Ovary (tissue), 10 donors: ENCODE measurements at places on chromosomes 1 and 21.

DNA sequence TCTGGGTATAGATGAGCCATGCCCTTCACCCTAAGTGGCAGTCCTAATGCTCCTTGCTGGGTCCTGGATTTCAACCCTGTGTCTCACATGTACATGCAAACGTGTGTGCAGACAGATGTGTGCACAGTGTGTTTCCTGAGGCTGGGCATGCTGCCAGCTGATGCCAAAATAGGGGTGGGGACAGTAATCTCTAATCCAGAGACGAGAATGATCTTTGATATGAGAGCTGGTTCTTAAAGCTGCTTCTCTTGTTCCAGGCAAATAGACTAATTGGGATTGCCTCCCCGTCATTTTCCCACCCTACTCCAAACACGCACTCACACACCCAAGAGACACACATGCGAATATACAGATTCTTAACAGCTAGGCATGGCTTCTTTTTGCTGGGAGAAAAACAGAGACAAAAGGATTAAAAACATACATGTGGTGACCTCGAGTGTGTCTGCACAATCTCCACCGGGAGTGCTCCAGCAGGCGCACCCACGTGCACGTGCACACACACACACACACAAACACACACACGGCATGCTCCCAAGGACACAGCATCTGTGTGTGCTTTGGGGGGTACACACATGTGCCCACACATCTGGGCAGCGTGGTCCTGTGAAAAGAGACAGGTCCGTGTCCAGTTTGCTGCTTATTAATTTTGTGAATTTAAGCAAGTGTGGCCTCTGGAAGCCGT, 102.1 kb upstream of the ZBTB40 start:
- no peaks in the 10 kb centered on the region for H3K27me3 ChIP-seq
- no peak for DNase-seq
- no peak overlapping the region for H3K4me3 ChIP-seq
- no peaks in the 10 kb centered on the region for H3K36me3 ChIP-seq
- peaks cover 1% of the 10 kb centered on the region for H3K4me1 ChIP-seq

DNA sequence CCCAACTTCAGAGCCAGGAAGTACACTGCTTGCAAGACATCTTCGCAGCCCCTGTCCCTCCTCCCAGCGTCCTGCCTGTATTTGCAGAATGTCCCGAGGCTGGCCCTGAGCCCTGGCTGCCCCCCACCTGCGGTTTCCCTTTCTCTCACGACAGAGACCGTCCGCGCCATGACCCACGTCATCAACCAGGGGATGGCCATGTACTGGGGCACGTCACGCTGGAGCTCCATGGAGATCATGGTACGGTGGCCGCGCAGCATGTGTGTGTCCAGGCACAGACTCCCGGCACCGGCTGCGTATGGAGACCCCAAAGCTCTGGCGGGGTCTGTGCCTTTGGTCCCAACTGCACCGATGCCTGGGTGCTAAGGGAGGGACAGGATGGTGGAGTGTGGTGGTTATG, 48.6 kb downstream of the KCNAB2 start:
- H3K4me1 ChIP-seq: no peaks in the 10 kb centered on the region
- H3K4me3 ChIP-seq: no peak overlapping the region
- no peaks in the 10 kb centered on the region for H3K36me3 ChIP-seq
- H3K27ac ChIP-seq: no peak overlapping the region

- H3K4me3 ChIP-seq: no peak overlapping the region
- no peak overlapping the region for H3K27ac ChIP-seq
- no peak for DNase-seq
- H3K4me1 ChIP-seq: no peaks in the 10 kb centered on the region
- no peaks in the 10 kb centered on the region for H3K36me3 ChIP-seq
- H3K27me3 ChIP-seq: no peaks in the 10 kb centered on the region
These were observed 128.1 kb downstream of the HHAT start for GRCh38 chr1:210456731-210457255.

DNA sequence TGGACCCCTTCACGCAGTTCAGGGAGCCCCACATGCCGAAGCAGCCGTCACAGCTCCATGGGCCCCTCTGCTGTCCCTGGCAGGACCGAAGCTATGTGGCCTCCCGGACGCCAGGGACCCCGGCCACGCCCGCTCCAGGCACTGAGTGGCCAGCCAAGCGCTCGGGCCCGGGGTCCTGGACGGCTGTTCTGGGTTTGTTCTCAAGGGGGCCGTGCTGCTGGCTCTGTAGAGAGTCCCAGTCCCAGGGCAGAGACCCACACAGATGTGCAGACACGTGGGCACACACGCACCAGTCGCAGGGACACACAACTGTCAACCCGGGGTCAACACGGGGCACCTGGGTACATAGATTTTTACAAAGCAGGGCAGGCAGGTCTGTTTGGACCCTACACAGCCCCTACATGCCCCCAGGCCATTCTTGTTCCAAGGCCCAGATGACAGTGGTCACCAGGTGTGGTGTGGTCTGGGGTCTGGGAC, 6.7 kb downstream of the B3GALT6 start:
- peaks cover 10% of the 10 kb centered on the region for H3K27me3 ChIP-seq
- H3K36me3 ChIP-seq: no peaks in the 10 kb centered on the region
- no peaks in the 10 kb centered on the region for H3K4me1 ChIP-seq
- H3K27ac ChIP-seq: no peak overlapping the region
- no peak overlapping the region for H3K4me3 ChIP-seq
- no peak for DNase-seq

DNA sequence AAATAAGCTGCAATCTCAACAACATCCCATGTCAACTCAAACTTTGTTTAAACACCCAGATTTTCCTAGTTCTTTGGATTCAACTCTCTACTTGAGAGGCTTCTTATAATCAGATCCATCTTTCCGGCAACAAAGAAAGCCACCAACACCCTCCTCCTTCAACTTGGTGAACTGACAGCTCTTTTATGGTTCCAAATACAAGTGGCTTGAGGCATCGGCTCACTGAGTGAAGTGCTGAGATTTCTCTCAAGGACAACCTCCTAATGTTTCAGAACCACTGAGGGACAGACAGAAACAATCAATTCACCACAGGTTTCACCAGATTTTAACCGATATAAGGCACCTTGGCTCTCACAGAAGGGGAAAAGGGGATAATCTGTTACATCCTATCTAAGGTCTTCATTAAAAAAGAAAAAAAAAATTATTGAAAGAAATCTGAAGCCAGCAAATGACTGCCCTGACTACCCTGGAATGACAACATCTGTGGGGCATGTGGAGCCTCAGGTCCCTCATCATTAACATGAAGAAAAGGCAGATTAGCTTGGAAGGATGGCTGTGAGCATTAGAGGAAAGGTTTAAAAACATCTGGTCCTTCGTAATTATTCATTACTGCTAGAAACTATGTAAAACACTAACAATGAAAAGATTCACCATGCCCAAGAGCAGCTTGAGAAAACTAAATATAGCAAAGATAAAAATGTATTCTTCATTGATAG, 50.9 kb downstream of the PTPN14 start:
- no peak overlapping the region for H3K27ac ChIP-seq

DNA sequence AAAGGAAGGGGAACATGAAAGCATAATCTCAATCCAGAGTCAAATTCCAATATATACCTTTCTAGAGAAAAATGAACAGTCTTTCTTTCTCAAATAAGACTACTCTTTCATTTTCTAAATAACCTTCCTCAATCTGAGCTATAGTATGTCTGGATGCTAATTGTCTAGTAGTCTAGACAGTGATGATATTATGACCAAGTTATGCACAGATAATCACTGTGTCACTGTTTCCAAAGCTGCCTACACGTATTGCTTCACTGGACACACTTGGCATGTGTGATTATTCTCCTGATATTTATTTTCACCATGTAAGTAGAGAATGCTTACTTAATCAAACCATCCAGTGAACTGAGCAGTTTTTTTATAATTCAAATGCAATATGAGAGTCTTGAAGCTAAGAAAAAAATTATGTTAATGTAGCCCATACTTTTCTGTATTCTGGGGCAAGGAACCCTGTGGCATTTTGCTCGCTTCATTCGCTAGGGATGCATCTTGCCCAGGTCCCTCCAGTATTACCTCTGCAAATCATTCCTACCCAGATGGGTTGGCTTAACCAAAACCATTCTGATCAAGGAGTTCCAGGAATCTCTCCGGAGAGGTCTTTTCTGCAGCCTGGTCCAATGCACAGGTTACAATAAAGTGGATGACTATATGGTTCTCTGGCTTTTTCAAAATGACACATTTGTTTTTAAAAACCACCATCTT, 303.1 kb upstream of the RUNX1 start:
- no peak for DNase-seq
- no peak overlapping the region for H3K4me3 ChIP-seq
- H3K27me3 ChIP-seq: no peaks in the 10 kb centered on the region
- H3K36me3 ChIP-seq: no peaks in the 10 kb centered on the region
- H3K27ac ChIP-seq: no peak overlapping the region
- peaks cover 3% of the 10 kb centered on the region for H3K4me1 ChIP-seq

DNA sequence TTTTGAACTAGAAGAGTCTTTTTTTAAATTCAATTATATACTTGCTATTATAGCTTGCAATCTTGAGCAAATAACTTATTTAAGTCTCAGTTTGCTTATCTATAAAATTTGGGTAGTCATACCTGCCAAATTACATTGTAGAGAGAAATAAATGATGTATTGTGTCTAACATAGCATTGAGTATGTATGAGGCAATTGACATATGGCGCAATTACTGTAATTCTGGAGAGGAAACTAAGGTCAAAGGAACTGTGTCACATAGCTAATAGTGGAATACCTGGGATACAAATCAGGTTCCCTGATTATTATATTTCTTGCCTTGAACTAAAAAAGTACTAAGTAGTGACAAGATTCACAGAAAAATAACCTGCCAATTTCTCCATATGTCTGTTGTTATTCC, 302.5 kb downstream of the PDE4B start:
- no peaks in the 10 kb centered on the region for H3K36me3 ChIP-seq
- no peak overlapping the region for H3K4me3 ChIP-seq
- no peaks in the 10 kb centered on the region for H3K27me3 ChIP-seq
- DNase-seq: no peak

- peaks cover 2% of the 10 kb centered on the region for H3K4me1 ChIP-seq
- no peak for DNase-seq
- no peaks in the 10 kb centered on the region for H3K27me3 ChIP-seq
- no peaks in the 10 kb centered on the region for H3K36me3 ChIP-seq
- H3K4me3 ChIP-seq: no peak overlapping the region
These were observed 64.6 kb downstream of the NMNAT2 start for GRCh38 chr1:183353597-183353996.

GRCh38 chr21:35323947-35324346, 274.8 kb upstream of the RUNX1 start:
- H3K27me3 ChIP-seq: no peaks in the 10 kb centered on the region
- peaks cover 8% of the 10 kb centered on the region for H3K4me1 ChIP-seq
- no peaks in the 10 kb centered on the region for H3K36me3 ChIP-seq
- no peak overlapping the region for H3K4me3 ChIP-seq
- DNase-seq: peak; percentile 69

DNA sequence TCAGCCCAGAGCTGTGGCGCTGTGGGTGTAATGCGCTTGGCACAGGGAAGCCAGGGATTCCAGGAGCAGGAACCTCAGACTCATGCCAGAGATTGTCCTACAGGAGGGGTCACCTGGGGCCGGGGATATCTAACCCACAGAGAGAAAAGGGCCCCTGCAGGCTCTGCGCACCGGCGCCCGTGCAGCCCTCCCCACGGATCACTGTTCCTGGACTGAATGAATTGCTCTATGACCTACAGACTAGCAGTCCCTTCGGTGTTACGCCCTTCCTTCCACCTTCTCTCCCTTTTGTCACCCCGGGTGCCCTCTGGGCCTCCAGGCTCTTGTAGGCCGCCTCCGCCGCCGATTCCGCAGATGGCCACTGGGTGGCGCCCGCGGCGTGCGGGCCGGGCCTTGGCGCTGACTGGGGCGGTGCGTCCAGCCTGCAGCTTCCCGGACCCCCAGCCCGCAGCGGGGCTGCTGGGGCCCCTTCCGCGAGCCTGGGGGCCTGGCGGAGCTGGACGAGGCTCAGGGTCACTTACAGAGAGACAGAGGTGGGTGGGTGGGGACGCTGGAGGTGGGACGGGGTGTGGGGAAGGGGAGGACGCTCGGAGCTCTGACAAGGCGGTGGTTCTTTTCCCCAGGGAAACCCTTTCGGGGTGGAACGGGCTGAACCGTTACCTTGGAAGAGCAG, 101.3 kb downstream of the IER5 start:
- H3K4me3 ChIP-seq: peak overlapping the region; percentile 23
- no peaks in the 10 kb centered on the region for H3K36me3 ChIP-seq
- no peaks in the 10 kb centered on the region for H3K27me3 ChIP-seq
- H3K4me1 ChIP-seq: peaks cover 1% of the 10 kb centered on the region

DNA sequence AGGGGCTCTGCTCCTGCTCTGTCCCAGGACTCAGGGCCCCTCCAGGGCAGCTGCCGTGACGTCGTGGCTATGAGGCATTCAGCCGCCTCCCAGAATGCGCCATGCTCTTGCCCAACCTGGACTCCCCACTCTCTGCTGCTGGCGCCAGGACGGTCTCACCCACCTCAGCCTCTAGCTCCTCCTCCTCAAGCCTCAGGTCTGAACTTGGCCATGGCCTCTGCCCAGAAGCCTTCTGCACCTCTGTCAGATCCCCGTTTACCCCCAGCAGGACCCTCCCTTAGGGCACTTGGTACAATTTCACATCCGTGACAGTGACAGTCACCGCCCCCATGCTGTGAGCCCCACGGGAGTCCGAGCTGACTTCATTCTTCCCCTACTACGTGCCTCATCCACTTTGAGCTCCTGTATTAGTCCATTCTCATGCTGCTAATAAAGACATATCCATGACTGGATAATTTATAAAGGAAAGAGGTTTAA, 4.9 kb downstream of the CSTB start:
- H3K4me3 ChIP-seq: no peak overlapping the region
- peaks cover 7% of the 10 kb centered on the region for H3K4me1 ChIP-seq
- no peak for DNase-seq
- H3K27me3 ChIP-seq: no peaks in the 10 kb centered on the region

GRCh38 chr1:208107425-208108212, 136.6 kb downstream of the PLXNA2 start:
- H3K27ac ChIP-seq: no peak overlapping the region
- peak; percentile 46 for DNase-seq
- H3K4me1 ChIP-seq: peaks cover 4% of the 10 kb centered on the region
- no peaks in the 10 kb centered on the region for H3K36me3 ChIP-seq
- no peaks in the 10 kb centered on the region for H3K27me3 ChIP-seq
- H3K4me3 ChIP-seq: no peak overlapping the region

DNA sequence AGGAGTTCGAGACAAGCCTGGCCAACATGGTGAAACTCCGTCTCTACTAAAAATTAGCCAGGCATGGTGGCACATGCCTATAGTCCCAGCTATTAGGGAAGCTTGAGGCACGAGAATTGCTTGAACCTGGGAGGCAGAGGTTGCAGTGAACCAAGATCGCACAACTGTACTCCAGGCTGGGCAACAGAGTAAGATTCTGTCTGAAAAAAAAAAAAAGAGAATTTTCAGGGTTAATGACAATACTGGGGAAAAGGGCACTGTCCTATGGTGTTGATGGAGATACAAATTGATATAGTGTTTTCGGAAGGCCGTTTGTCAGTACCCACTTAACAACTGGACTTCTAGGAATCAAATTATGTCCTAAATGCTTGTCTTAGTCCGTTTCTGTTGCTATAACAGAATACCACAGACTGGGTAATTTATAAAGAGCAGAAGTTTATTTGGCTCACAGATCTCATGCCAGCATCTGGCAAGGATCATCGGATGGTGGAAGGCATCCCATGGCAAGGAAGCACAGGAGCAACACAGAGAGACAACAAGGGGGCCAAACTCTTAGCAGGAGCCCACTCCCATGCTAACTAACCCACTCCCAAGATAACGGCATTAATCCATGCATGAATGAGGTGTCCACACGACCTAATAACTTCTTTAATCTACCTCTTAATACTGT, 41.3 kb downstream of the ZBTB8A start:
- no peak overlapping the region for H3K4me3 ChIP-seq
- no peaks in the 10 kb centered on the region for H3K4me1 ChIP-seq
- DNase-seq: no peak
- no peak overlapping the region for H3K27ac ChIP-seq

GRCh38 chr1:54565113-54565501, 17.1 kb downstream of the ACOT11 start:
- no peaks in the 10 kb centered on the region for H3K27me3 ChIP-seq
- no peaks in the 10 kb centered on the region for H3K4me1 ChIP-seq
- peak; percentile 10 for DNase-seq
